ENCODE measurements at places on chromosomes 1 and 21.

DNA sequence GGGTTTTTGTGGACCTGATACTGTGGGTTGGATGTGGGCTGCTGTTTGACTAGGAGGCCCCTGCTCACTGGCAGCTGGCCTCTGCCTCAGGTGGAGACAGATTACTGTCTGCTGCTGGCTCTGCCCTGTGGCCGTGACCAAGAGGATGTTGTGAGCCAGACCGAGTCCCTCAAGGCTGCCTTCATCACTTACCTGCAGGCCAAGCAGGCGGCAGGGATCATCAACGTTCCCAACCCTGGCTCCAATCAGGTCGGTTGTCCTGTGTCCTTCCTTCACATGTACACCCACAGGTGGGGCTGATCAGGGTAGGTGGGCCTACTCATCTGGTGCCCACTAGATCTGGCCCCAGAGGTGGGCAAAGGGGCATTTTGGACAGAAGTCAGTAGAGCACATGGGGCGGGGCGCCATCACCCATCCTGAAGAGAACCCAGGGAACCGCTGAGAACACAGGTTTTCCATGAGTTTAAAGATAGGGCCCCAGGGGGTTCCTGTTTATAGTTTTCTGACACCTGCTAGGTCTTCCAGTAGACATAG, 37.2 kb downstream of the ZBTB17 start:
- no peak for DNase-seq

DNA sequence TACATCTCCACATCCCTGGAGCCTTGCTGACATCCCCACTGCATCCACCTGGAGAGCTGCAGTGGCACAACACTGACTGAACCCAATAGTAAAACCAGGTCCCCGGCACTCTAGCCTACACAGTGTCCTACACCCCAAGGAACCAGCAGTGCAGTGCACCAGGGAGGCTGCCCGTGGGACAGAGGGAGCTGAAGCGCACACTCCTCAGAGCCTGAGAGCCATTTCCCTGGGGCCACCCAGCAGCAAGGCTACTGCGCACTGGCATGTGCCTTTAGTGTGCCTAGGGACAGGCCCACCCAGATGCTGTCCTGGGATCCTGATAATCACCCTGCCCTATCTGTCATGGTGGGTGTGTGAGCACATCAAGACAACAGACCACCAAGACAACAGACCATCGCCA, 31.9 kb downstream of the NSL1 start:
- no peak for DNase-seq

GRCh38 chr1:8463144-8463927, 145.4 kb downstream of the SLC45A1 start:
- DNase-seq, result no peak

DNA sequence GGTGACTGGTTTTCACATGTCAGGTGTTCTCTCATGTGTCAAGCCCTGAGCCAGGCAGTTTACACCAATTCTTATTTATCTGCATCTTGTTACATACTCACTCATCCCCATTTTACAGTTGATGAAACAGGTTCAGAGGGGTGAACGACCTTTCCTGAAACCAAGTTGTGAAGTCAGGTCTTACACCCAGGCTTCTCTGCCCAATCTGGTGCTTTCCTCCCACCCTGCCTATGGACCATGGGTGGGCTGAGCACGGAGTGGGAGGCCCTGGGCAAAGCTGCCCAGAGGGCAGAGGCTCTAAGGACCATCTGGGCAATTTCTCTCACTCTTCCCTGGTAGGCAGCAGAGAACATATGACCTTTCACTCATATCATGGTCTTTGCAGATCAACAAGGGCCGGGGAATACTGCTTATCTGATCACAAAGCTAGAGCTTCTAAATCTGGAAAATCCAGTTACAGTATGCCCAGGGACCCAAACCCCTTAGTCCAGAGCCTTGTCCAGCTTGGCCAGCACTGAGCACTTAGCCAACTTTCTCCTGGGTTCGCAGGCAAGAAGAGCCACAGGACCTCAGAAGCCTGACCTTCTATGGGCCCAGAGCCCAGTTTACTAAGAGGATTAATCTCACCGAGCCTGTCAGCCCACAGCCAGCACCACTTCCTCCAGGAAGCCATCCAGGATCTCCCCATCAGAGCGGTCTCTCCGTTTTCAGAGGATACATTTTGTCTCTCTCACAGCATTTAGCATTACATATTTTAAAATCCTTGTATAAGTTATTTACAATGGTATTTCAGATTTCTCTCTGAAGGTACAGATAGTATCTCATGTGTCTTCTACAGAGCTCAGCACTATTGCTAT, 16.0 kb upstream of the TTC39A start:
- no peak for DNase-seq
